ENCODE measurements at places on chromosomes 16 and 17. TPM values are rescaled to one million over a fixed set of nuclear protein-coding genes. Genes with fewer than 3 reads are reported as not detected.

C16orf96 gene
- not detected for polyA plus RNA-seq

DNA sequence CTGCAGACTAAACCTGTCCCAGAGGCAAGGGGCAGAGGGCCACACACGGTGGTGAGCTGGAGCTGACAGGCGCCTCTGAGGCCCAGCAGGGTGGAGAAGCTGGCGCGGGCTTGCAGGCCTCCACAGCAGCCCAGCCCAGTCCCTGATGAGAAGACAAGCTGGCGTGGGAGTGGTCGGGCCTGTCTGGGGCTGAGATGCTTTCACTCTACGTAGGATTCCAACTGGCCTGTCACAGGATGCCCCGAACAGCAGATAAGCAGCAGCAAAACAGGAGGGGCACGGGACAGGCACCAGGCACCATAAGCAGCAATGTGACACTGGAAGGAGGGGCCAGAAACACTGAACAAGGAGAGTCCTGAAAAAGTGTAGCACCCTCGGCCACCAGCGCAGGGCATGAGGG, 40.1 kb downstream of the PEMT start:
- no peak for DNase-seq

DNA sequence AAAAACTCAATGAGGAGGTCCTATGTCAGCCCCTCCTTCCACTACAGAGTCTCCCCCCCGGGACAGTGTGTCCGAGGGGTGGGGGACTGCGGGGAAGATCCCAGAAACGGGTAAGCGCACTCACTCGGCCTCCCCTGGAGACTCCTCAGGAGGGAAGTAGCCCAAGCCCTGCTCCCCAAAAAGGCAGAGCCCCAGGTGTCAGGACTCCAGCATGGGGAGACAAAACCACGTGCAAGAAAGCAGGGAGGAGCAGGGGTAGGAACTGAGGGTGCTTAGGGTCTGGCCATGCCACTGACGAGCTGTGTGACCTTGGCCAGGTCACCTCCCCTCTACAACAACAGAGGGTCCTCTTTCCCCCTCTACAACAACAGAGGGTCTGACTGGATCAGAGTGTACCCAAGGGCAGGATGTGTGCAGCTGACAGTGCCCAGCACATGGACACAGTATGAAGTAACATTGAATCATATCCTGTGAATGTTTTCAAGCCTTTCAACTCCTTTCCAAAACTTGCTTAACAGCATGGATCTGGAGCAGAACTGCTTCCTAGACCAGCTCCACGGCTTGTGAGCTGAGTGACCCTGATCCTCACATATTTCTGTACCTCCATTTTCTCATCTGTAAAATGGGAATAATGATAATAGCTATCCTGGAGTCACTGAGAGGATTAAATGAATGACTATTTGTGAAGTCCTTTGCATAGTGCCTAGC, 2.1 kb upstream of the NAGS start:
- DNase-seq, result no peak

- DNase-seq, result no peak
Observed at GRCh38 chr17:8052256-8053252, 13.7 kb downstream of the ALOX15B start.

DNA sequence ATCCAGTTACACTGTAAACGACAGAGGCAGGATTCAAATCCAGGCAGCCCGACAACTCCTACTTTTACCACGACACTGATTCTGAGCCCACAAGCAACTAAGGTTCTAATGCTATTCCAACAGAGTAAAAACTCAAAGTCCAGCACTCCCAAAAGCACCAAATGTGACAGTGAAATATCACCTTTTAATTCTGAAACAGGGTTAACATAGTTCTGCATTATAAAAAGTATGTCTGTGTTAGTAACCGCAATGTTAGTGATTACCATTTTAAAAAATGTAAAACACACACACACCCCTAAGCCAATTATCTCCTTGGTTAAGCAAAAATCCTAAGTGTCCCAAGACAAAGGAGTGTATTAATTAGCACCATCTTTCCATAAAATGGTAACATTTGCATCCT, 19.7 kb downstream of the HELZ start:
- DNase-seq, result no peak

DNA sequence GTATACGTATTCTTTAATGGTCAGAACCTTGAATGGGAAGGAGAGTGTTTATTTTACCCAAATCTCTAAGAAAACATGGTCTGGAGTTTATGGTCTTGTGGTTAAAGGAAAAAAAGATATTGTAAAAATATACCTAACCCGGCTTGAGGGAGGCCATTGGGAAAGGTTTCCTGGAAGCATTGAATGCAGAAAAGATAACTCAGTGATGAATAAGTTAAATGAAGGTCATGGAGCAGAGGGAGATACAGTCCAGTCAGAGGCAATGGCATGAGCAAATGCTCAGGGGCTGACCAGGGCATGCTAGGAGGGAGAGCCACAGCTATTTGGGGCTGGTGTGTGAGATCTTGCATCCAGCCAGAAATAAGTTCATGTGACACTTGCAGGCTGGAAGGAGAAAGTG, 430.4 kb upstream of the CDH5 start:
- DNase-seq, result no peak

DNA sequence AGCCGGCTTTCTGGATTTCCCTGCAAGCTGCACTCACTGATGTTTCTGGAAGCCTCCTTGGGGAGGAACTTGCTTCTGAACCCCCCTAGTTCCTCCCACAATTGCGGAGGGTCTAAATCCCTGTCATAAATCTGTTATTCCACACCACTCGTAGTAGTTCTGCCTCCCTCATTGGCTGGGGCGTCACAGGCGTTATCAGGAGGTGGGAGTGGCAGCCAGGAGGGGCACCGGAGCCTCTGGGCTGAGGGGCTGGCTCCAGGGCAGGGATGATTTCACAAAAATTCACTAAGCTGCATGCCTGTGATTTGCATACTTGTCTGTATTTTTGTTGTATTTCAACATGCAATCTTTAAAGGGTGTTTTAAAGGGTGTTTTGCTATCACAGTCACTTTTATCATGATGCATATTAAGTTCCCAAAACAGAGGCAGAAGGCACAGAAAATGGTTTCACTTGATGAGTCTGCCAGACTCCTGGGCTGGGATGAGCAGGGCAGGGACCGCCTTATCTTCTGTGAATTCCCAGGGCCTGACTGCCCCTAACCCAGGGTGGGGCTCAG, 176.2 kb upstream of the FOXF1 start:
- no peak for DNase-seq

- DNase-seq, result no peak
Observed at GRCh38 chr17:27993161-27993695, 49.2 kb upstream of the NLK start.

PRRT2 gene
- 0.14 TPM for polyA plus RNA-seq

DNA sequence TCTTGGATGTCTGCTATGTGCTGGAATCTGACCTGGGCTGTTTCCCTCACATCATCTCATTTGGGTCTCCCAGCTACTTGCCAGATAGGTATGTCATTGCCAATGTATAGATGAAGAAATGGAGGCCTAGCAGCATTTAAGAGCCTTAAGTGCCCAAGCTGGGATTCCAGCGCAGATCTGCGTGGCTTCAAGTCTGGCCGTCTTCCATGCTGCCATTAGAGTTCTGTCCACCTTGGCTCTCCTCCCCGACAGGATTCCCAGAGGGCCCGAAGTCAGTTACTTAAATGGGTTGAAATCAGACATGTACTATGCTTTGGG, 33.0 kb upstream of the CCR7 start:
- DNase-seq, result no peak
